Muscle of arm (tissue), 14 donors: ENCODE measurements at places on chromosomes 11 and 22.

DNA sequence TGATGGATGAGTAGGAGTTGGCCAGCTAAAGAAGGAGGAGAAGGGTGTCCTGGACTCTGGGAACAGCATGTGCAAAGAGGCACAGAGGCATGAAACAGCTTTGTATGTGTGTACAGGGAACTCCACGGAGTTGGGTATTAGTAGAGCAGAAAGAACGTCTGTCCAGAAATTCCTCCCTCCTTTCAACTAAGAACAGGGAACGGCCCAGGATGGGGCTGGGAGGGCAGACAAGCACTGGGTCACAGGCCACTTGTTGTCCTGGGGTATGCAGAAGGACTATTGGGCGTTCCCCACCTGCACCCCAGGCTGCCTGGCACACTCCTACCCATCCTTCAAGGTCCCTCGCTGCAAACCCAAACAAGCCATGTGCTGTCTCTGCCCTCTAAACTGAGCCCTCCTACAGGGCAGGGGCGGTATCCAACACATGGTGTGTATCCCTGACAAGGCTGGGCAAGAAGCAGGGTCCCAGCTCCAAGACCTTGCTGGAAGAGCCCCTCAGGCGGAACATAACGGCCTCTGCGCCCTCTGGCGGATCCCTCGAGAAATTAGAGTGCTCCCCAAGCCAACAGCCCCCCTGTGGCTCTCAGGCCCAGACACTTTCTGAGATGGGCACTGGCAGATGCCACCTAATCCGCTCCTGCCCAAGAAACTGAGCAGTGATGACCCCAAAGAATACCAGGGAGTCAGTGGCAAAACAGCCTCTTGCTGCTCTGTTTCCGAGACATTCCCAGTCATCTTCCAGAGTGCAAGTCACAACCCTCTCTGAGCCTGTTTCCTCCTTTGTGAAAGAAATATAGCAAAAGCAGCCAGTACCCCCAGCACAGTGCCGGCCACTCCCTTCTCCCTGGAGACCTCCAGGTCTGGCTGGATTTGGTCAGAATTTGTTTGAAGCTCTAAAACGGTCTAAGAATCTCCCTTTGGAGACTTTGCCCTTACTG lies 1.6 kb upstream of the ELFN2 start:
- peak; percentile 58 for DNase-seq

- DNase-seq, result no peak
Observed at GRCh38 chr22:30432096-30432495, 6.5 kb downstream of the MTFP1 start.

DNA sequence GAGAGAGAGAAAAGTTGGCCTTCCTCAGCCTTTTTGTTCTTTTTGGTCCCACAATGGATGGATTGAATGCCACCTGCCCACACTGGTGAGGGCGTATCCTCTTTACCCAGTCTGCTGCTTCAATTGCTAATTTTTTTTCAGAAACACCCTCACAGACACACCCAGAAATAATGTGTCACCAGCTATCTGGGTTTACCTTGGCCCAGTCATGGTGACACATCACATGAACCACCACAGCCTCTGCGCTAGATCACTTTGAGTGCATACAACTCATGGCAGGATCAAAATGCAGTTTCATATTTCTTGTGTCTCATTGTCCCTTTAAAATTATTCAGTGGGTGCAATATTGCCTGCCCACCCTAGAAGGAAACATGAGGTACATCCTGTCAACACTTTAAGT lies 63.3 kb downstream of the ADAMTS15 start:
- no peak for DNase-seq

GRCh38 chr11:6485661-6486060 lies 4.4 kb downstream of the TIMM10B start:
- DNase-seq, result no peak

DNA sequence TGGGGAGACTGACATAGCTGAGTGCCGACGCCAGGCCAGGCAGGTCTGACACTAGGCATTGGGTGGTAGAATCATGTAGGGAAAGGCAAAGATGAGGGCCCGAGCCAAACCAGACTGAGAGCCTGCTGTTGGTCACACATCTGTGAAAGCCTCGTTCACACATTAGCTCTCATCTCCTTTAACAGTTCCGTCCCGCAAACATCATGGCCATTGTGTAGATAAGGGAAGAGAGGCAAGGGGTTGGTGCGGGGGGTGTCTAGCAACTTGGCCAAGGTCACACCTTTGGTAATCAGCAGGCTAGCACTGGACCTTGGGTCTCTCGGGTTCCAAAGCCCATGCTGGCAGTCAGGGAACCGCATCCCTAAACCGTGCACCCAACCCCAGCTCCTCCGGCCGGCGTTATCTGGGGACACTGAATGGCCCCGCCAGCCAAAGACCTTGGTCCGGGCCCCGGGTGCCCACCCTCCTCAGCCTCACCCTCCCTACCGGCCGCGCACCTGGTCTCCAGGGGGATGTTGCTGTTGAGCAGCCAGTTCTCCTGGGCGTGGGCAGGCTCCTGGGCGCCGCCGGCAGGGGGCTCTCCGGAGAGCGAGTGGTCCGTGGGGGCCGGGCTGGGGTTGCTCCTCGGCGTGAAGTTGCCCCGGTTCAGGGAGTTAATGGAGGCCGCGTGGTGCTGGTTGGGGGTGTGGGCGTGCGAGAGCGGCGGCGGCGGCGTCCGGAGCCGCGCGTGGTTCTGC lies 328.3 kb upstream of the NARS2 start:
- DNase-seq, result no peak

DNA sequence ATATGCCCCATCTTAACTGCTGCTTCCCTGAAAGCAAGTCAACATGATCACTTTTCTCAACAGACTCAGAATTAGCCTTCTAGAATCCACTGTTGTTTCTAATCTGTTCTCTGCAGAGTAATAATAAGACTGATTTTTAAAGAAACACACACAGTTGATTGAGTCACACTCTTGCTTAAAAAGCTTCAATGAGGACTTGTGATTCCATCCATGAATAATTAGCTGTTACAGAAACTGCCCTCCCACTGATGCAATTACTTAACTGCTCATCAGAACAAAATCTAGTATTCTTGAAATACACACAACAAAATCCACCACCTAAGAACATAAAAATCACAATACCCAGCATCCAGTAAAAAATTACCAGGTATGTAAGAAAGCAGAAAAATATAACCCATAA lies 100.5 kb upstream of the TIMP3 start:
- DNase-seq, result no peak
